Pulmonary artery endothelial cell (primary cell): ENCODE measurements at places on chromosomes 1 and 21.

GRCh38 chr21:42040411-42041180 is 30.4 kb upstream of the ZBTB21 start:
- no peak for DNase-seq

DNA sequence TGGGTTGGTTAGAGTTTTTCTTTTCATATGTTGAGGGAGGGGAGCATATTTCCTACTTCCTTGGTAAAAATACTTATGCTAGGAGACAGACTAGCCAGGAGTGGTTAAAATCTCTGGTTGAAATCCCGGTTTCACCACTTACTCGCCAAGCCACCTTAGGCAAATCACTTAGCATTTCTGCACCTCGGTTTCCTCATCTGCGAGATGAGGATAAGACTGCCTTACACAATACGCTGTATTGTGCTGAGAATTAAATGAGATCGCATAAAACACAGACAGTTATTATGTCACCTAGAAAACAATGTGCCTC is 1.4 kb downstream of the IFFO2 start:
- no peak for DNase-seq

- DNase-seq, result peak; percentile 35
Measured at GRCh38 chr1:110477041-110477440, 26.1 kb downstream of the PROK1 start.

GRCh38 chr1:13540866-13541265 is 27.1 kb upstream of the LRRC38 start:
- DNase-seq, result no peak

- DNase-seq, result peak; percentile 45
Measured at GRCh38 chr1:198788561-198789064, 149.8 kb downstream of the PTPRC start.

DNA sequence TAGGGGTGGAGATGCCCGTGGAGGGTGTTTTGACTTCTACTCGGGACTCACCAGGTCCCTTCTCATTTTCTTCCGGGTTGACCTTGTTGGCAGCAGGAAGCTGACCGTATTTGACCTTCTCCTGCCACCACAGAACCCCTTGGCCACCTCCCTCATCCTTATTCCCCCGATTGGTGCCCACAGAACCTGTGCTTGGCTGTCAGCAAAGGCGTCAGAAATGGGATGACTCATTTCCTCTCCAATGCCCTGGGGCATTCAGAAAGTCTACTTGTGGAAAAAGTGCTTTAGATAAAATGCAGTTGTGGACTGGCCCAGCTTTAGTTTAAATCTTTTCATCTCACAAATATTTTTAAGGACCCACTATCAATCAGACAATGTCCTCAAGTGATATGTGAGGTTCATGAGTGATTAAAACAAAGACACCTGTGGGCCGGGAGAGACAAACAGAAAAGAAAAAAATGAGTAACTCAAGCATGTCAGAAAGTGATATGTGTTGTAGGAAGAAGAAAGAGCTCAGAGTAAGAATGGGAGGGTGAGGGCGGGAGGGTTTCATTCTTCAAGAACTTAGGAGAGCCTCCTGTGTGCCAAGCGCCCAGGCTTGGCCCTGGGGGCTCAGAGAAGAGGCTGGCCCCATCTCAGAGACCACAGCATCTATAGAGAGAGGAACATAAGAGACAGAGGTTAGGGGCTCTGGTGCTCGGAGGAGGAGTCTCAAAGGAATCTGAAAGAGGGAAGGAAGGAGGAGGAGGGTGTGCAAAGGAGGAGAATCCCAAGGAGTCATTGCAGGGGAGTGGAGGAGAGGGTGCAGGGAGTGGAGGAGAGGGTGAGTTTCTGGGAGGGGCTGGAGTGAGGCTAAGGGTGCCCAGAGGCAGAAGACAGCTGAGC is 221.6 kb upstream of the VAMP3 start:
- peak; percentile 69 for DNase-seq

DNA sequence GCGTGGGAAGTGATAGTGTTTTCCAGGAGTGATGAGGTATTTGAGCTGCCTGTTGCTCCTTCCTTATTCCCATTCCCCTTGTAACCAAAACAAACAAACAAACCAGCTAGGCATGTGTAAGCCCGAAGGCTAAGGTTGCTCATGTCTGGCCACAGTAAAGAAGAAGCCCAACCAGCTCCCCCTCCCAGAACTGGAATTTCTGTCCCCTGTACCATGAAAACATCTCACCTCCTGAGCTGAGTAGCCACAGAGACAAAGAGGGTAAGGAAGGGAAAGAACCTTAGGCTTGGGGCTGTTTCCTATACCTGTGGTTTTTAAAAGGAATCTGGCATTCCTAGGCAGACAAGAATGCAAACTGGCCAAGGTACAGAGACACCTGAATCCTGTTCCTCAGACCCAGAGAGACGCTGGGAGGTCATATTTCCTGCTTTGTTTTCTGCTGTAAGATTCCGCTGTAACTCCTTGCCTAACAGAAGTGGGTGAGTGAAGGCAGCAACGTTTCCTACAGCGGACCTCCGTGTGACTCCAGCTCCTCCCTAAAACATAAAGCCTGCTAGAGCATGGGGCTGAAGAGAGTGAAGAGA is 41.7 kb upstream of the RAB4A start:
- no peak for DNase-seq

DNA sequence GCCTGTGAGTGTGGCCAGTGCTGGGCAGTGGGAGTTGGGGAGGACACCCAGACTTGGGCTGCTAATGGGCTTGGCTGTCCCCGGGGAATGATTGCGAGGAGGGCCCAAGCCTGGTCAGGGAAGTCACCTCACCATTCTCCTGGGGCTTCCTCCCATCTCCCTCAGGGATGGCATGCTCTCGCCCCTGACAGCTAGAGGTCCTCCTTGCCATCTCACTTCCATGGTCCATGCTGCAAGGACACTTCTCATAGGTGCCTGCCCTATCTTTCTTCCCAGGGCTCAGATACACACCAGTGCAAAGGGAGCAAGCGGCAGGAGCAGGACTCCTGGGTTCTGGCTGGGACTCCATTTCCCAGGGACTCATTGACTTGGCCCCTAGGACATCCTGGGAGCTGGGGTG is 4.1 kb downstream of the NTRK1 start:
- DNase-seq, result no peak

- DNase-seq, result no peak
Measured at GRCh38 chr1:58992643-58993042, 208.8 kb upstream of the JUN start.

DNA sequence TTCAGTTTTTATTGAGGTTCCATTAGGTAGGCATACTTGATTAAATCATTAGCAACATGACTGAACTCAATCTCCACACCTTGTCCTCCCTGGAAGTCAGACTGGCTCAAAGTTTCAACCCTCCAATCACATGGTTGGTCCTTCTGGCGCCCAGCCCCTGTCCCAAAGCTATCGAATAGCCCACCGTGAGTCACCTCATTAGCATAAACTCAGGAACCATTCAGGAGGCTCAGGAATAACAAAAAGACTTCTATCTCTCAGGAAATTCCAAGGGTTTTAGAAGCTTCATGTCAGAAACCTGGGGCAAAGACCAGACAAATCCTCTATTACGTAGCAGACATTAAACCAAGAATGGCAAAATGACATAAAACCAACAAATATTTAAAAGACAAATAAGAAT is 78.6 kb downstream of the RGS2 start:
- DNase-seq, result no peak
